ENCODE measurements at places on chromosomes 13 and 19. TPM values are rescaled to one million over a fixed set of nuclear protein-coding genes. Genes with fewer than 3 reads are reported as not detected.

Gene ZNF556
- 0.16 TPM for total RNA-seq

- no peaks in the 10 kb centered on the region for H3K36me3 ChIP-seq
- no peak overlapping the region for H3K27ac ChIP-seq
- no peak overlapping the region for H3K4me3 ChIP-seq
- no peaks in the 10 kb centered on the region for H3K27me3 ChIP-seq
These were observed 52.9 kb downstream of the FAM124A start for GRCh38 chr13:51275101-51275500.

DNA sequence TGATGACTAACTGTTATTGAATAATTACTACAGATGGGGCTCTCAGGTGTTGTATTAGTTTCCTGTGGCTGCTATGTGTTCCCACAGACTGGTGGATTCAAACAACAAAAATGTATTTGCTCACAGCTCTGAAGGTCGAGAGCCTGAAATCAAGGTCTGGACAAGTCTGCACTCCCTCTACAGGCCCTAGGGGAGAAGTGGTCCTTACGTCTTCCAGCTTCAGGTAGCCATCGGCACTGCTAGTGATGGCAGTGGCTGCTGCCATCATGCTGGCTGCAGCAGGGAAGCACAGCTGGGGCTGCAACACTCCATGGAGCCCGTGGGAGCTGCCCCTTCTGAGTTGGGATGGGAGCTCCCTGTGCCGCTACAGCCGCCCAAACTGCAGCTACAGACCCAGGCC, 1.9 kb downstream of the TEX26 start:
- no peaks in the 10 kb centered on the region for H3K27me3 ChIP-seq
- DNase-seq: no peak

GRCh38 chr13:20116213-20116612, 44.6 kb downstream of the GJA3 start:
- DNase-seq: no peak
- H3K4me3 ChIP-seq: no peak overlapping the region
- H3K27ac ChIP-seq: no peak overlapping the region
- no peaks in the 10 kb centered on the region for H3K36me3 ChIP-seq
- no peaks in the 10 kb centered on the region for H3K27me3 ChIP-seq

DNA sequence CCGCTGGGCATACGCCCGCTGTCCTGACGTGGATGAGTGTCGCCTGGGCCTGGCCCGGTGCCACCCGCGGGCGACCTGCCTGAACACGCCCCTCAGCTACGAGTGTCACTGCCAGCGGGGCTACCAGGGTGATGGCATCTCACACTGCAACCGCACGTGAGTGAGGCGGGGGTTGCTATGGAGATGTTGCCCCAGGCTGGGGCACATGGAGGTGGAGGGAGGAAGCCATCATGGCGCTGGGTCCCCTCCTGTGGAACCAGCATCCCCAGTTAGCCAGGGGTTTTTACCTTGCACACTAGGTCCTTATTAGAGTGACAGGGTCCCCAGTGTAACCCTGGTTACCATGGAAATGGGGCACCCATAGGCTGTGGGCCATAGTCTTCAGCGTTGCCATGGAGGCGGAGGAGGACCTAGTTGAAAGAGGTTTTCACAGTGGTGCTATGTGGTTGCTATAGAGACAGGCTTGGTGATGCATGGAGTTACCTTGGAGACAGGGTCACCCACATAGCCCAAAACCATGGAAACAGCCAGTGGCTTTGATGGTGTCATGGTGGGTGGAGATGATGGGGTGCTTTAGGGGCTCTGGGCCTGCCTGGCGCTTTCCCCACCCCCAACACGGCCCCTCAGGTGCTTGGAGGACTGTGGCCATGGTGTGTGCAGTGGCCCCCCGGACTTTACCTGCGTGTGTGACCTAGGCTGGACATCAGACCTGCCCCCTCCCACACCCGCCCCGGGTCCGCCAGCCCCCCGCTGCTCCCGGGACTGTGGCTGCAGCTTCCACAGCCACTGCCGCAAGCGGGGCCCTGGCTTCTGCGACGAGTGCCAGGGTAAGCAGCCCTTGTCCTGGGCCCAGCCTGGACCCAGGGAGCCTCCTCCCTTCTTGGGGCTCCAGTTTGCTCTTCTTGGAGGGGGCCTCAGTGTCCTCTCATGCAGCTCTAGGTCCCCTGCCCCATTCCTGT, 27.1 kb downstream of the MEGF8 start:
- H3K27me3 ChIP-seq: no peaks in the 10 kb centered on the region
- peaks cover 2% of the 10 kb centered on the region for H3K36me3 ChIP-seq
- H3K4me1 ChIP-seq: no peaks in the 10 kb centered on the region
- H3K27ac ChIP-seq: no peak overlapping the region
- DNase-seq: no peak

- no peaks in the 10 kb centered on the region for H3K4me1 ChIP-seq
- DNase-seq: no peak
- no peaks in the 10 kb centered on the region for H3K27me3 ChIP-seq
- H3K36me3 ChIP-seq: no peaks in the 10 kb centered on the region
- no peak overlapping the region for H3K27ac ChIP-seq
These were observed 12.0 kb upstream of the KCNC3 start for GRCh38 chr19:50341091-50341564.

DNA sequence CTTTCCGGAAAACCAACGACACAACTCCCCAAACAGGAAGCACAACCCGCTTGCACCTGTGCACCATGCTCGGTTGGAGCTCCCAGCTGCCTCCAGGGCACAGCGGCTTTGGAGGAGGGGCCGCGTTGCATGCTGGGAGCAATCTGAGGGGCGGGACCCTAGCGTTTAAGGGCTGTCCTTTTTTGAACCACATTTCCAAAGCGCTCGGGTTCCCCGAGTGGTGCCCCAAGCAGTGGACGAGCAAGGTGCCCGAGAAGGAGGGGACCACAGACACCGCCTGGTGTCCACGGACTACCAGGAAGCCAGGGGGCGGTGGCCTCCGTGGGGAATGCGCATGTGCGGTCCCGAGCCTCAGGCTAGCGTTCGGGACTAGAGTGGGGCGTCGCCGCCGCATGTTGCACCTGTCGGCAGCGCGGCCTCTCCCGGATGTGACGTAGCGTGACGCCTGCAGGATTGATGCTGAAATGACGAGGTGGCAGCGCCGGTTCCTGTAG, 11.9 kb upstream of the ZNF57 start:
- no peak overlapping the region for H3K4me3 ChIP-seq
- H3K27me3 ChIP-seq: no peaks in the 10 kb centered on the region
- no peak for DNase-seq
- H3K4me1 ChIP-seq: no peaks in the 10 kb centered on the region
- no peaks in the 10 kb centered on the region for H3K36me3 ChIP-seq
- no peak overlapping the region for H3K27ac ChIP-seq

Measured in aorta (tissue), 5 donors.